ENCODE measurements at places on chromosomes 5 and 9.

DNA sequence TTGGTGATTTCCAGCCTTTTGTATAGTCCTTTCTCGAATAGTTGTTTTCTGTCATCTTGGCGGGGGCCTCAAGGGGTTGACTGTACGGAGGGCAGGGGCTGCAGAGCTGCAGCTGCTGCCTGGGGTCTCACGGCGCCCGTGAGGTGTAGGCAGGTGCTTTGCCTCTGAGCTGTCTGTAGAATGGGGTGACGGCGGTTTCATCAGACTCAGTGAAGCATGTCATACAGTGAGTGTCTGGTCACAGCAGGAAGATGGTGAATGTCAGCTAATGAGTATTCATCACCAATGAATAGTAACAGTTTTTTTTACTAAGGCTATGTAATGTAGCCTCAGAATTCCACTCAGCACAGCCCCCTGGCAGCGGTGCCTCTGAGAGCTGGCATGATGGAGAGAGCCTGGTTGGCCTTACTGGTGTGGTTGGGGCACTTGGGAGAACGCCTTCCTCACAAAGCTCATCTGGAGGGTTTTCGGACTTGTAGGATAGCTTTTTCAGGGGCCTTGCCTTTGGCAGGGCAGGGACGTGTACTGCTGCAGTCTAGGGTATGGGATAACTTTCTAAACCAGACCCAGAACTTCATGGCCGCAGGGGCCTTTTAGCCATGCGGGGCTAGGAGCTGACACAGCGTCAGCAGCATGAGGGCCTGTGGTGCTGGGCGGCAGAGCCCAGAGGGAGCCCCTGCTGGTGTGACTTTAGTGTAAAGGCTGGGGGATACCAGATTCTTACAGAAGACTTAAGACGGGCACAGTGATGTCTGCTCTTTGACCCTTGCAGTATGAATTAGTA lies 15.0 kb downstream of the TENT4A start:
- no peak for DNase-seq

- no peak for DNase-seq
Observed at GRCh38 chr9:131271506-131271931, 4.8 kb downstream of the FAM78A start.

- peak; percentile 81 for DNase-seq
Observed at GRCh38 chr5:39411061-39411460, 13.7 kb downstream of the DAB2 start.

DNA sequence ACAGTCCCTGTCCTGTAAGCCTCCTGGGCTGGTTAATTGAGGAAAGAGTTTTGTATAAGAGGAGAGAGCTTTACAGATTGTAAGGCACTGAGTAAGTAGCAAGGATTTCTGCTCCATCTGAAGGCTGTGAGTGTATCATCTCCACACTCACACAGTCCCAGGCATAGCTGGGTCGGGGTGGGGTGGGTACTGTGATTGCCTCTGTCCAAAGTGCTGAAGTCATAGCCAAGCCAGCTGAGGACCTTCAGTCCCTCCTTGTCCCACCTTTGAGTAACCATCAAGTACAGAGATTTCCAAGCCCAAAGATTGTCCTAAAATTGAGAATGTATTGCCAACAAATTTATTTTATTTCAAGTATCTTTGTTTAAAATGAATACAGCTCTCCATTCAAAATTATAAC lies 5.5 kb upstream of the DNAJB5 start:
- DNase-seq, result peak; percentile 49

DNA sequence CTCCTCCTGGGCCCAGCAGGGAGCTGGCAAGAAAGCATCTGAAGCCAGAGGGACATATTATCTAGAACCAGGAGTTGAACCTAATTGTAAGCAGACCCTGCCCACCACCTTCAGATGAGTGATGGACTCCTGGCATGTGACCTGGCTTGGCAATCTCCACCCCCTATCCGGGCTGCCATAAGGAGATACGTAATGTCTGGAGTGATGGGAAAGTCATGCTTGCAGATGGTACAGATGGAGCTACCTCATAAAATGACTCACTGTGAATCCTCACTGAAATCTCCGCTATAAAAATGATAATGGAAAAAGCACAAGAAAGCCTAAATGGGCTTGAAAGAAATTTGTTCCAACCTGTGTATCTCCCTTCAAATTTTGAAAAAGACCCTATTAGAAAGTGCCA lies 157.5 kb downstream of the DMRT2 start:
- peak; percentile 84 for DNase-seq

DNA sequence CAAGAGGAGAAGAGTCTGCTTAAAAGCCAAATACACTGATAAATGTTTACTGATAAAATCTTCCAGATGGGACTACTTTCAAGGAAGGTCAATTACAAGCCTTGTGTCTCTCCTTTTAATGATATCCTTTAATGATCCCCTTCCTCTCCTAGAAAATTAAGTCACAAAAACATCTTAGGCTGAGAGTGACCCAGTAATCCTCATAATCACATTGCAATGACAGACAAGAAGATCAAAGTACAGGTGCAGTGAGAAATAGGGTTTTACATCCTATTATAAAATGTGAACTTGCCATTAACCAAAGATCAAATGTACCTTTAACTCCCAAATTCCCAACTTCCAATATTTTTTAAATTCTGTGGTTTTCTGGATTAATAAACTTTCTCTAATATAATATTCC lies 514.8 kb downstream of the RAB3C start:
- DNase-seq, result no peak

GRCh38 chr5:56649569-56649968 lies 165.8 kb upstream of the MAP3K1 start:
- DNase-seq, result peak; percentile 75

DNA sequence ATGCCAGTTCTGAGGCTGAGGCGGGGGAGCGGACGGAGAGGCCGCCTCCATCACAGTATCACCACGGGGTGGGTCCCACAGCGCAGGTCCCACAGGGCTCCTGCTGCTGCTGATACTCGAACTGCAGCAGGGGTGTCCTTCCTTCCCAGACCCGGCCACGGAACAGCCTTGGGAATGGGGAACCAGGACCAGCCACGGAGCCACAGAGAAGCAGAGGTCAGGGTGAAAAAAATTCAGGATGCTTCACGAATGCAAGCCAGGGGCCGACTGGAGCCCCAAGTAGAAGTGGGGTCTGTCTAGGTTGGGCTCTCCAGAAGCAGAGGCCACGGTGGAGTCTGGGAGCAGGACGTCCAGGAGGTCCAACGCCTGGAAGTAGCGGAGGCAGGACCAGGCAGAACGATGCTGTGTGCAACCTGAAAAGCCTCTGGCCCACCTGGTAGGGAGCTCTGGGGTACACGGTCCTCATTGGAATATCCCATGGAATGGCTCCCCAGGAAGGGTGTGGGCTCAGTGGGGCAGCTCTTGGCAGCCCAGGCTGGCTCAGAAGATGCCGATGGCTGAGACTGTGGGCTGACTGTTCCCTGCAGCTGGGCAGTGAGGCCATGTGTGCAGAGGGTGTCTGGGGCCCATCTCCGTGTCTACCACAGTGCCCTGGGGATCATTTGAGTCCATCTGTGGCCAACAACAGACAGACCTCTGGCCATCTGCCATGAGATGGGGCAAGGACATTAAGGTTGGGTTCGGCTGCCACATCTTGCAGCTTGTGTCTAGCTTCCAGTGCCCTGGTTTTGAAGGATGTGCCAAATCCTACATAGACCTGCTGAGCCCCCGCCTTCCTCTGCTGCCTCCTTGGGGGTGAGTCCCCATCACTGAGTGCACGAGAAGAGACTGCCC lies 66.9 kb upstream of the FCN1 start:
- no peak for DNase-seq

GRCh38 chr5:1787472-1788047 lies 12.1 kb downstream of the MRPL36 start:
- DNase-seq, result no peak

GRCh38 chr9:97908705-97909104 lies 13.6 kb downstream of the TRMO start:
- no peak for DNase-seq

DNA sequence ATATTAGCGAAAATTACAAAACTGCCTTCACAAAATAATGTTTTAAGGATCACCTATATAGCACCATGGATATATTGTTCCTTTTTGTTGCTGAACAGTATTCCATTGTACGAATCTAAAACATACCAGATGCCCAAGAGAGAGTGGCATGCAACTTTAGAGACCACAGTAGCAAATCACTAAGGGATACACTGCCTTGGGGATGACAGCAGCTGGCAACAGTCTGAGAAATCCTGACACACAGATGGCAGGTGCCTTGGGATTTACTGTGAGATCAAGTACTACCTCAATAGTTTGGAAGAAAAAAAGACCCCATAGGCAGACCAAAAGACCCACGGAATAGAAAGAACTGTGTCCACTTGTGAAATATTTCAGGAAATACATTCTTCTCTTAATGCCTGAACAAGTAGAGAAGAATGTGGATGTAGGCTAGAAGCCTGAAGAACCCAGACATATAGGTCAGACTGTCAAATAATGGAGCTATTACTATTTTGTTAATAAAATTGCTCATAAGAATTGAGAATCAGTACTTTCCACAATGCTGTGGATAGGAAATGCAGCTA lies 53.4 kb downstream of the PLPP1 start:
- peak; percentile 47 for DNase-seq

GRCh38 chr5:147971472-147971871 lies 65.1 kb upstream of the C5orf46 start:
- DNase-seq, result no peak

GRCh38 chr5:143592648-143593047 lies 189.2 kb upstream of the NR3C1 start:
- DNase-seq, result no peak

GRCh38 chr9:87685871-87686519 lies 39.9 kb upstream of the CTSL start:
- DNase-seq, result no peak

- DNase-seq, result no peak
Observed at GRCh38 chr5:74301576-74301975, 339.0 kb downstream of the ENC1 start.

- DNase-seq, result no peak
Observed at GRCh38 chr5:40813698-40814281, 15.6 kb upstream of the PRKAA1 start.

GRCh38 chr5:6582507-6583048 lies 50.3 kb downstream of the NSUN2 start:
- no peak for DNase-seq

DNA sequence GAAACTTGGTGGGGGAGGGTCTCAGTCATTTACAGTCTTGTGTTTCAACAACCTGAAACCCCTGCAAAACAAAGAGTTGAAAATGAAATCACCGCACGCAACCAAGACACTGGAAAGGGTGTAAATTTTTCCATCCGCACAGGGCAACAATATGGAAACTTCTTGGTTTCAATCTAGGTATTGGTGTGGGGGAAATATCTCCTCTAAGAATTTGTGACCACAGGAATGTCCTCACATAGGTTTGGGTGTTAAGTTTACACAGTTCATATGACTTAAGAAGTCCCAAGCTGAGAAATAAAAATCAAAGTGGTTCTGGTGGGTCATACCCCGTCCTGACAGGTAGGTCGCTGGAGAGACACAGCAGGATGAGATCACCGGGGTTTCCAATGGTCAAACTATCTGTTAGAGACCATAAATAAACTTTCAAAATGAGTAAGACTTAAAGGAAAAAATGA lies 51.9 kb upstream of the PIP5K1B start:
- no peak for DNase-seq

DNA sequence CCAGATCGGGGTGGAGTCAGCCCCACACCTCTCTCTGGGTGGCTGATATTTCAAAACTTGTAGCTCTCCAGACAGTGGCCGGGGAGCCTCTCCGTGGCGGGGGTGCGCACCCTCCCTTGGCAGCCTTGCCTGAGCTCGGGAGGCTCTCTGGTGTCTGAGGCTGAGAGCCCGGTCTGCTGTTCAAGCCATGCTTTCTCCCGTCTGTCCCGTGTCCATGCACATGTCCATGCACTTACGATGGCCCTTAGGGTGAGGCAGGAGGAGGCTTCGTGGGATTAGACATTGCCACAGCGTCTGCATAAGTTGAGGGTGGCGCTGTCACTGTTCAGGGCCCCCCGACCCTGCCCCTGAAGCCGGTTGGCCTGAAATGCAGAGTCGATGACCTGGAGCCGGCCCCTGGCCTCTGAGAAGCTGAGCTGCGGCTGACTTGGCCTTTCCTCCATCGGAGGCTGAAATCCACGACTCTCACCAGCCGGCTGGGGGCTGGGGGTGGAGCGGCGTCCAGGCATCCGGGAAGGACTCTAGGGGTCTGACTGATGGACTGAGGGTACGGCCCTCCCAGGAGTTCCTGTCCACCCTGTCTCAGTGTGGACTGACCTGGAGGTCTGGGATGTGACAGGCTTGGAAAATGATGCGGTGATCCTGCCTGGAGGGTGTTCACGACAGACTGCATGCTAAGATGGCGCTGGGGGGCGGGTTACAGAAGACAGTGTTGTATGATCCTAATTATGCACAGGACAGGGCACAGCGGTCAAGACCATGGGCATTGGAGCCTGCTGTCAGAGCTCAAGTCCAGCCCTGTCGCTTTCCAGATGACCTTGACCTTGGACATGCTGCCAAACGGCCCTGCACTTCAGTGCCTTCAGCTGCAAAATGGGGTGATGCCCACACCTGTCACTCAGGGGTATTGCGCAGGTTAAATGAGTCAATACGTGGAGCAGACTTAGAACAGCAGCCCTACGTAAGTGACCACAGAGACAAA lies 18.3 kb upstream of the SLC2A6 start:
- DNase-seq, result no peak

- peak; percentile 100 for DNase-seq
Observed at GRCh38 chr9:115604831-115605483, 487.0 kb upstream of the TNC start.

DNA sequence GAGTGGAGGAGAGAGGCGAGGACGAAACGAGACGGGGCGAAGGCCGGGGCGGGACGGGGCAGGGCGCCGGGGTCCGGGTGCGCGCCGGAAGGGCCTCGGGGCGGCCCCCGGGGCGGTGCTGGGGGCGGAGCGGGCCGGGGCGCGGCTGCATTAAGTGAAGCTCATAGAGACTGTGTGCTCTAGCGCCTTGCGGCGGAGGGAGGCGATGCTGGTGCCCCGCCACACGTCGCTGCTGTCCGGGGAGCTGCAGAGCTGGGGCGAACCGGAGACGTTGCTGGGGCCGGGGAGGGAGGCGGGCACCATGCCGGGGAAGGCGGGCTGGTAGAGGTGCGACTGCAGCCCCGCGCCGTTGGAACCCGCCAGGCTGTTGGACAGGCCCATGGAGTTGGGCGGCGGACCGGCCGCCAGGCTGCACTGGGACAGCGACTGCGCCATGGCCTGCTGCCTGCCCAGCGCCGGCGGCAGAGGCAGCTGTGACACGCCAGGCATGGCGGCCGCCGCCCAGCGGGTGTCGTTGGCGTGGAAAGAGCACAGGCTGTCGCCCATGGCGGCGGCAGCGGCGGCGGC lies 8.3 kb downstream of the OTP start:
- DNase-seq, result peak; percentile 34

Measured in fibroblast of skin of right biceps (primary cell).